ENCODE measurements at places on chromosomes 11 and 22.

DNA sequence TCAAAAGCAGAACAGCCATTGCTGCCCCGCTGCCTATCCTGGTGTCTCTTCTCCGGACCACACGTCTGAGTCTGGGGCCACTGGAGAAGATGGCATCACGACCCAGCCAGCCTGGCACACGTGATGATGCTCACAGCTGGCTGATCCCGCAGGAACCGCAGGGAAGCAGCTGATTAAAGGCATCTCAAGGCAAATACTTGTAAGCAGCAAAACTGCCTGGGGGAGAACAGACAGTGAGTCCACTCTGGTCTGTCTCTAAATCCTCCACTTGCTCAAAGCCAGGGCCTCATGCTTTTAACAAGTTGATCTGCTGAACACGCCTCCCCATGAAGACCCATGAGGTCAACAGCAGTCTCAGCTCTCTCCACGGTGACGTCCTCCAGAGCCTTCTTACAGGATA, 108.6 kb downstream of the BRD1 start:
- no peak for DNase-seq

- DNase-seq = no peak
These were observed 7.6 kb downstream of the APOBEC3A start for GRCh38 chr22:38964989-38965388.

DNA sequence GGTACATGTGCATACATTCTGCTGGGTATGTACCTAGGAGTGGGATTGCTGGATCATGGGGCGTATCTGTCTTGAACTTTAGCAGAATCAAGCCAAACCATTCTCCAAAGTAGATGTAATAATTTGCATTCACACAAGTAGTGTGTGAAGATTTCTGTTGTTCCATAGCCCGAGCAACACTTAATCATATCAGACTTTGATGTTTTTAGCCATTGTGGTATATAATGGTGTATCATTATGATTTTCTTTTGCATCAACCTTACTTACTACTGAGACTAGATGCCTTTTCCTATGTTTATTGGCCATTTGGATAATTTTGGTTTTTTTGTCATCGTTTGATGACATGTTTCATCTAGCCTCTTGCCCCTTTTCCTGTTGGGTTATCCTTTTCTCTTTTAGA, 72.0 kb upstream of the TNRC6B start:
- no peak for DNase-seq

DNA sequence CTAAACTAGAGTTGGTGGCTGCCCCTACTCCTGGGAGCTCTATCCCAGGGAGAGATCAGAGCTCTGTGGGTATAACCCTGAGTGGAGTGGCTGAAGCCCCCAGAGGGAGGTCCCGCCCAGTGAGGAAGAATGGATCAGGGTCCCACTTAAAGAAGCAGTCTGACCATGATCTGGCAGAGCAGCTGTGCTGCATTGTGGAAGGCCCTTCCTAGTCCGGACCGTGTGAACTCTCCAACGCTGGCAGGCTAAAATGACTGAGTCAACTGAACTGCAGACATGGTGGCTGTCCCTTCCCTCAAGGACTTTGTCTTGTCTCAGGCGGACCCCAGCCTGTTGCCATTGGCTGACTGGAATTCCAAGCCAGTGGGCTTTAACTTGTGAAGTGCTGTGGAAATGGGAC, 494.2 kb downstream of the FAM181B start:
- DNase-seq = no peak

GRCh38 chr11:95924414-95924760, 480 bp upstream of the MTMR2 start:
- no peak for DNase-seq

DNA sequence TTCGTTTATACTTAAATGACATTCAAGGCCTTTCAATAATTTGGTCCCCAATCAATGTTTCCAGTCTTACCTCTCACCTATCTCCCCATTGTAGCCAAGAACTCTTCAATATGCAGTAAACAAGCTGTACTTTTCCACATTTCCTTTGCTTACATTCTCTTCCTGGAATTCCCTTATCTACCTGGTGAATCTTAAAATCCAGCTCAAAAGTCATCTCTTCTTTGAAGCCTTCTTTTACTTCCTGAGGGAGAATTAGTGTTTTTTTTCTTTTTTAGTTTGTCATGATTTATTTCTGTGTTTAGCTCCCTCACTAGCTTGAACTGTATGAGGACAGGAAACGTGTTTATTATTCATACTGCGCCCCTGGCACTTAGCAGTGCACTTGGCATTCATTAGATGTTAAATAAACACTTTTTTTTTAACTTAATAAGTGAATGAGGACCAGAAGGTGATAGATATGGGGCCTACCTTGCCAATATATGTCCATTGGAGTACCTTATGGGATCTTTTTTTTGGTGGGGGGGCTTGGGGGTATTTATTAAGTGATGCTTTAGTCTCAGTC, 4.9 kb upstream of the PTS start:
- no peak for DNase-seq

- no peak for DNase-seq
These were observed 164.4 kb downstream of the C11orf91 start for GRCh38 chr11:33536178-33536577.

DNA sequence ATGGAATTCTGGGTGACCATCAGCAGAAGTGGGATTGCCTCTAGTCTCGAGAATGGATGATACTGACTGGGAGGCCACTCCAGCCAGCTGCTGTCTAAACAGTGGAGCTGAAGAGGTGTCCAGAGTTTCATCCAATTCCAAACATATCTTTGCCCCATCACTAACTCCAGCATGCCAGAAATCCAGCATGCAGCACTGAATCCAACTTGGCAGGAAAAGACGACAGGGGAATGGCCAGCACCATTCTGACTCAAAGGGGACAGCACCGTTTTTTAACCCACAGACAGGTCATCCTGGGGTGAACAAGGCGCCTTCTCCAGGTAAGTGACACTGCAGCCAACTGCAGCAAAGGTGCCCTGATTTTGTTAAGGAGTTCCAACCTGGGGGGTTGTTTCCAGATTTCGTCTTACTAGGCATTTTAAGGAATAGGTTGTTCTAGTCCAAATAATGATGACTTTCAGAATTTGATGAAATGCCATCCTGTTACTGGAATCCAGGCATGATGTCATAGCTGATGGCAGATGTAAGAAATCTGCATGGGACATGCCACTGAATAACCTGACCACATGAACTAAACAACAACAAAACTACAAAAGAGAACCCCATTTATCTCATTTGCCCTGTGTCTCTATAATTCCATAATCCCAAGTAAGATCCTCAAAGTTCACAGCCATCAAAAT, 32.3 kb downstream of the FEZ1 start:
- no peak for DNase-seq

DNA sequence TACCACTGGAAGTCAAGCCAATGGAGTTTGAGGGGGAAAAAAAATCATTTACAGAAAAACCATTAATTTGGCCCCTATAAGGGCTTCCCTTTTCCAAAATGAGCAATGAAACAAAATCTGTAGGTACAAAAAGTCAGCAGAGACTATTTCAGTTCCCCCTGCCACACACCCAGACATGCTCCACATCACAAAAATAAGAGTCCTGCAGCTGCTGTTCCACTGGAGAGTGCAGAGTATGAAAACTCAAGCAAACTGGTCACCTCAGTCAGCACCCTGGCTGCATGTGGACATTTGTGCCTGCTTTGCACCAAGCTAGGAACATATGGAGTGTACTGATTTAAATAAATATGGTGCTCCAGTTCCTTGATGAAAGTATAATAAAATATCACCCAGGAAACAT, 15.1 kb downstream of the POU2AF1 start:
- no peak for DNase-seq

DNA sequence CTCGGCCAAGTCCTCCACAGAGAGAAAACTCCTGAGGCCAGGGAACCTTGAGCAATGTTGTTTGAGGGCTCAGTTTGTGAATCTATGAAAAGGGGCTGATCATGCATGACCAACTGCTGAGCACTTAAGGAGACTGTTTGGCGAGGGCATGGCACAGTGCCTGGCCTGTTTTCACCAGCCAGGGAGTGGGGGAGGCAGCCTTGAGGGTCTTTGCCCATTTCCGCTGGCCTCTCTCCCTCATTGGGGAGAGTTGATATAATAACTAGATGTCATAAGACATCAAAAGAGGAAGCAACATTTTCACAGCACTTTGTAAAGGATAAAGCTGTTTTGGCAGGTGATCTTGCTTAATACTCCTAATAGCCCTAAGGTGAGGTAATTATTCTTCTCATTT, 110.6 kb downstream of the TP53I11 start:
- DNase-seq = no peak

DNA sequence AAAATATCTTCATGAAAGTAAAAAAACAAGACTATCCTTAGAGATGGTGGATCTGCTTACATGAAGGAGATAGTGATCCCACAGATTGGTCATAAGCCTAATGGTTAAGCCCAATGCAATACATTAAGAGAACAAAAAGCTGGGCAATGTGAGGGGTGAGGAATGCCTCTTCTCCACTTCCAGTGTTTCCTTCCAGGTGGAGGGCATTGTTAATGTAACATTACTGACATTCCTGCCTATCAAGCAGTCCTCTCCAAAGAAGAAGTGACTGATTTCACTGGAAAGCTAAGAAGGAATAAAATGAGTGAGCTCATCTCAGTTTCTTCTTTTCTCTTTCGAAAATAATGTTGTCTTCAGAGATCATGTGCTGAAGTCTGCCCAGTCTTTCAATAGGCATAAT, 207.8 kb downstream of the RAB38 start:
- DNase-seq = no peak

DNA sequence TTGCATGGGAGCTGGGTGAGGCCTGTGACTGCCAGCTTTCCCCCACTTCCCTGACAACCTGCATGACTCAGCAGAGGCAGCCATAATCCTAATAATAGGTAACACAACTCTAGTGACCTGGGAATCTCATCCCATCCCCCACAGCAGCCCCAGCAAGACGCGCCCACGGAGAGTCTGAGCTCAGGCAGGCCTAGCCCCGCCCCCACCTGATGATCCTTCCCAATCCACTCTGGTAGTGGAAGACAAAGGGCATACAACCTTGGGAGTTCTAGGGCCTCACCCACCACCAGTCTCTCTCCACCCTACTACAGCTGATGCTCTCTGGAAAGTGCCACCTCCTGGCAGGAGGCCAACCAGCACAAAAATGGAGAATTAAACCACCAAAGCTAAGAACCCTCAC, 60.3 kb downstream of the CWF19L2 start:
- no peak for DNase-seq

DNA sequence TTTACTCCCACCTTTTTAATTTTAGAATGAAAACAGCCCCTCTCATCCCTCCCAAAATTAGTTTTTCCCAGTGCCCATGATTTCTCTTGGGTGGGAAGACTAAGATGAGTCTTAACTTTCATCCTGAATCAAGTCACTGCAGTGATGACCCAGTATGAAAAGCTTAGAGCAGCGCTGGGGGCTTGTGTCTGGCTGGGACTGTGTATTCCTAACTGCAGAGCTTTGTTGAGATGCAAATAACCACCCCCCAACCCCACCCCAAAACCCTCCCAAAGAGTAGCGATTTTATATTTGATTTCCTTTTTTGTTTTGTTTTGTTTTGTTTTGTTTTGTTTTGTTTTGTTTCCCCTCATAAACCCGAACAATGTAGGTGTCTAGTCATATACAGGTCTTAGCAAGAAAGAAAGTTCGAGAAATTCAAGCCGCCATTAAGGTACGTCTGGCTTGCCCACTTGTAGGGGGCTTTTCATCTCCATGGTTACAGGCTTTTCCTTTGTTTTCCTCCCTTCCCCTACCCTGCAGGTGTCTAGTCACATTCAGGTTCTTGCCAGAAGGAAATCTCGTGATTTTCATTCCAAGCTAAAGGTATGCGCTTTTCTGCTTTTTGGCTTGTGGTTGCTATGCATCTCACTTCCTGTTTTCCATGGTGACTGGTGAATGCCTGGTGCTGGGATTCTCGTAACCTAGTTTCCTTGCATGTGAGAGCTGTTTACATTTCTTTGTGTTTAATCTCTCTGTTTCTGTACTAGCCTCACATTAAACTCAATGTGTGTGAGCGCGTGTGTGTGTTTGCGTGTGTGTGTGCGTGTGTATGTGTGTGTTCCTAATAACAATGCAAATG, 144.6 kb upstream of the RASSF10 start:
- DNase-seq = peak; percentile 91

DNA sequence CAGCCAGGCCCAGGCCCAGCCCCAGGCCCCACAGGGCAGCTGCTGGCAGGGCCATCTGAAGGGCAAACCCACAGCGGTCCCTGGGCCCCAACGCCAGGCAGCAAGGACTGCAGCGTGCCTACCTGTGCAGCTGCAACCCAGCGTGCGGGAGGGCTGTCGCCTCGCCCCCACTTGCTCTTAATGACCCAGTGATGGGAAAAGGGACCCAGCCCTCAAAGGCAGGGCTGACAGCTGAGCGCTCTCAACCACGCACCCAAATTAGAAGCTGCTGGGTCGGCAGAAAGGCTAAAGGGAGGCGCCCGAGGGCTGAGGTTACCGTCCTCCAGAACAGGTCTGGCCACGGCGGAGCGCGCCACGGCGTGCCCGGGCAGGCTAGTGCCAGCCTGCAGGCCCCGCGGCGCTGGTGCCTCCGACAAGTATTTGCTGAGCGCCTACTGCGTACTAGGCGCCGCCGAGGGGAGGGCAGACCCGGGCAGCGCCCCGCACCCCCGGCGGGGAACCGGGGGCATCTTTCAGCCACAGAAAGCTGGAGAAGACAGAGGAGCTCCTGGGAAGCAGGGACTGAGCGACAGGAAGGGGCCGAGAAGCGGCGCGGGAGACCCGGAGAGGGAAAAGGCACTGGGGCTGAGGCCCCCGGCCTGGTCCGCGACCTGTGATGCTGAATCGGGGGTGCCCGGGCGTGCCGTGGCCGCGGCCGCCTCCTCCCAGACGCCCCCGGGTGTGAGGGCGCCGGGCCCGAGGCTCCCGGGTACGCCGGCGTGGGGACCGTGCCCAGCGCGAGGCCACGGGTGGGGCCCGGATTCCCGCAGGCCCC, 773 bp downstream of the HRAS start:
- no peak for DNase-seq

DNA sequence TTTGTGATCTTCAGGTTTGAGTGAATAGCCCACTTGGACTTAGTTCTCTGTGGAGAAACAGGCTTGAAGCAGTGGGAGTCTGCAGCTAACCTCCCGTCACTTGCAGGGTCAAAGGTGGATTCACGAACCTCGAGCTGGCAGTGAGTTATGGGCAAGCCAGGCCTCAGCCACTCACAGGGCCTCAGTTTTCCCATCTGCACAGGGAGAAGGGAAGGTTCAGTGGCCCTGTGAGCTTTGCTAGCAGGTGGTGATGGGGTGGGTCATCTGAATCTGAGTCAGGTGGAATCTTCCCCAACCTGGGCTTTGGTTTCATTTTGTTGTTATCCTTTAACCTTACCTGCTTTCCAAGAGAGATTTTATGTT, 86.6 kb upstream of the GRIK4 start:
- DNase-seq = no peak

- no peak for DNase-seq
These were observed 465.3 kb upstream of the ARHGAP42 start for GRCh38 chr11:100221791-100222190.

- no peak for DNase-seq
These were observed 24.1 kb upstream of the MICAL3 start for GRCh38 chr22:18048441-18048898.

GRCh38 chr11:68140496-68141245, 19.5 kb upstream of the CHKA start:
- DNase-seq = no peak

- DNase-seq = no peak
These were observed 5.1 kb downstream of the SNU13 start for GRCh38 chr22:41683616-41684015.

GRCh38 chr11:28400331-28401100, 292.3 kb downstream of the METTL15 start:
- DNase-seq = no peak

Measured in NCI-H748 treated with DMSO at 0.1 percent for 48 hours (cell line).